ENCODE measurements at places on chromosomes 2 and 18.

GRCh38 chr2:38030635-38031355 is 45.2 kb downstream of the CYP1B1 start:
- no peak for DNase-seq

- no peak for DNase-seq
These were observed 14.0 kb downstream of the MBD2 start for GRCh38 chr18:54210463-54210862.

- no peak for DNase-seq
These were observed 62.4 kb upstream of the TCF4 start for GRCh38 chr18:55650363-55650870.

GRCh38 chr2:189236066-189236465 is 56.5 kb upstream of the COL5A2 start:
- no peak for DNase-seq

GRCh38 chr2:169620509-169620908 is 36.4 kb downstream of the PPIG start:
- DNase-seq = no peak

GRCh38 chr2:33395655-33396249 is 80.7 kb upstream of the RASGRP3 start:
- no peak for DNase-seq

DNA sequence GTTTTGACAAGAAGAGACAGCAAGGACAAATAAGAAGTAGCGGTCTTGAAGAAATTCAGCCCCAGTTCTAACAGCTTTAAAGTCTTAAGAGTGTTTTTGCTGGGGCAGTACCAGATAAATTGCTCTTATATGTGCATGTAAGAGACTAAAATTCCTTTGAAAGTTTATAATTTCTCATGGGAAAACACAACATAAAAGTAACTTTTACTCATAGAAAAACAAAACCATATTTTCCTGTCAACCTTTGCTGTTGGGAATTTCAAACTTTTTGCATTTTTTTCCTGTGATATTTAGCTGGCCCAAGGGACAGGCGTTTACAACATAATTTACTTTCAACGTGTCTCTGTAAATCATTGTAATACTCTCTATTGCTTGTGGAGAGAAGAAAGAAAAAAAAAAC is 767.8 kb upstream of the ZEB2 start:
- DNase-seq = no peak

DNA sequence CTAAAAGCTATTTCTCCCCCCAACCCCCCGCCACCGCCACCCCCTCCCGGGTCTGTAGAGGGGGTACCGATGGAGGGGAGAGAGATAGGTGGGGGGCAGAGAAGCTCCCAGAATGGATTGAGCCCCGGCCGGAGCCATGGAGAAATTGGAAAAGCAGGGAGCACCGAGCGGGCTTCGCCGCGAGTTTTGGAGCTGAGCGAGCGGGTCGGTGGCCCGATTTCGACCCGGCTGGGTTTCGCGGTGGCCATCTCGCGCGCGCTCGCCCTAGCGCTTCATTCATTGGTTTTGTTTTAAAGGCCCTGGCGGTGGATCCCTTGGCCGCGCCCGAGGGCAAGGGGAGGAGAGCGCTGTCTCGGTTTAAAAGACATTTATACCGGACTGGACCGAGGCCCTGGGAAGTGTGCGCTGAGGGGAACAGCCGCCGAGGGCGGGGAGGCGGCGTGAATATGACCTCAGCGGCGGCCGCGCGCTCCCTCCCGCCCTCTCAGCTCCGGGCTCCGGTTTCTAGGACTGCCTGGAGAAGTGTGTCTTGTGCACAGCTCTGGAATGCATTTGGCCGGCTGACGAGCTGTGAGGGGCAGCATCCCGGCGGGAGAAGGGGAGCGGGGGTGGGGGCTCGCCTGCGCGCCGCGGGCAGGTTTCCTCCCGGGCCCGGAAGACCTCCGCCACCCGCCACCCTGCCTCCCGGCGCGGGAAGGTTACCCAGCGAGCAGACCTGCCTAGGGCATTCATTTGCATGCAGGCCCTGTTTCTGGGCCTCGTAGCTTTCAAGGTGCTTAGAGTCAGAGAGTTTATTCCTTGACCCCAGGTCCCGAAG is 1.7 kb upstream of the SMAD7 start:
- DNase-seq = no peak

DNA sequence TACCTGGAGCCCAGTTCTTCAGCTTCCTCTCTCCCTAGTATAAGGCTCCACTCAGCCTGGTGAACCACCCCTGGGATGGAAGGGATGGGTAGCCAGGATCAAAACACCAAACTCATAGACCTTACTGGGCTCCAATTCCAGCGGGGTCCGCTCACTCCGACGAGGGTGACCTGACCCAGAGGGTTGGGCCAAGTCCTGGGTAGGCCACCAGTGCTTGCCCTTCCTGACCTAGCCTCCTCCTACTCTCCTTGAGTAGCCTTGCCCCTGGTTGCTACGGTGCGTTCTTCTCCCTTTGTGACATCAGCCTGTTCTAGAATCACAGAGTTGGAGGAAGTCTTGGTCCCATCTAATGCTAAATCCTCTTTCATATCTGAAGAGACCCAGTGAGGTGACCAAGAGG is 537 bp upstream of the STAT4 start:
- no peak for DNase-seq

- DNase-seq = no peak
These were observed 409.6 kb downstream of the FBXO15 start for GRCh38 chr18:73737990-73738389.

DNA sequence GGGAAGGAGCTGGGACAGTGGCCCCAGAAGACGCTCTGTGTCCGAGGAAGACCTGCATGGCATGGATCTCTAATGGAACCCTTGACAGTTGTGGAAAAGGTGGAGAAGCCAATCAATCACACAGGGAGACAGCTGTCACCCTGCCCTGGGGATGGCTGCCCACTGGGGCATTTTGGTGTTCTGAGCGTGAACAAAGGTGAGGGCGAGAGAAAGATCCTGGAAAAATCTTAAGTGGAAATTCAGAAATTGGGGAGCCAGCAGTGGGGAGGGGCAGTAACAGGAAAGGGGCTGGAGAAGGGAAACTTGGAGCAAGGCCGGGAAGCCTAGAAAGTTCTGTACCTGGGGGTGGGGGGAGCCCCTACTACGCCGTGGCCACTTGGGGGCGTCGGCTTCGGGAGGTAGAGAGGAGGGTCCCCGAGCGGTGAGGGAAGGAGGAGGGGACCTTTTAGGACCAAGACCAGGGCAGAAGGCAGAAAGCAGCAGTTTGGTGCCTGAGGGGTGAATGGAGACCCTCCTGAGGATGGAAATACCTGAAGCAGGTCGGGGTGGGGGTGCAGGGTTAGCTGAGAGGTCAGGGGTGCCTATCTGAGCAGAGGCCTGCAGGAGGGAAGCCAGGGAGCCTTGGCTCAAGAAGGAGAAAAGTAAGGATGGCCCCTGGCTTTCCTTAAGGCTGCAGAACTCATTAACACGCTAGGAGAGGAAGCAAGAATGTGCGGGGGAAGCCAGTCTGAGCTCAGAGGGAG is 30.0 kb downstream of the NGEF start:
- no peak for DNase-seq

DNA sequence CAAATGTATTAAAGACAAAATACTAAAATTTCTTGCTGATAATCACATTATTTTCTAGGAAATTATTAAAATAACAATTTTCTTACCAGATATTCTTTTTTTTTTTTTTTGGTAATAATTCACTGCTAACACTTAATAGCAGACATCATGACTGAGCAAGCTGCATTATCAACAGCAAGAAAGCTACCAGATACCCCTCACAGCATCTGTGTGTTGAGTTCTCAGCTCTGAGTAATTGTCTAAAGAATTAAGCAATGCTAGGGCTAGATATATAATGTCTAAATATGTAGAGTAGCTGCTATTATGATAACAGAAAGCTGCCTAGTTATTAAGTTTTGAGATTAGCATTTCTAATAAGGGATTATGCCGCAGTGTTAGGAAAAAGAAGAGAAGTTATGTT is 754.3 kb upstream of the PKDCC start:
- no peak for DNase-seq

DNA sequence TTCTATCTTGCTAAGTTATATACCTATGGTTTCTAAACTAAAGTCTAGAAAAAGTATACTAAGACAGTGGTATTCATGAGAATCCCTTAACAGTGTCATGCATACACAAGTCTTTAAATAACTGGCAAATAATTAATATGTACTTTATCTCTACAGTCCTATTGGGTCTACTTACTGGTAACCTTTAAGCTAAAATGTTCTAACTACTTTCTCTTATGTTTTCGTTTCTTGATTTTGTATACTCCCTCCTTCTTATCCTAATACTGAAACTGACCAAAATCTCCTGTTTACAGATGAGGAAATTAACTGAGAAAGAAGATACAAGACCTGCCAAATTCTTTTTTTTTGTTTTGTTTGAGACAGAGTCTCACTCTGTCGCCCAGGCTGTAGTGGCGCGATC is 74.6 kb downstream of the CCDC88A start:
- DNase-seq = no peak

- DNase-seq = no peak
These were observed 54.2 kb upstream of the CTDP1 start for GRCh38 chr18:79625195-79625923.

GRCh38 chr2:42077343-42077742 is 29.5 kb downstream of the PKDCC start:
- DNase-seq = no peak

GRCh38 chr18:6355789-6356589 is 58.7 kb downstream of the L3MBTL4 start:
- no peak for DNase-seq

Data from HuH-7 (cell line).